ENCODE measurements at places on chromosomes 2 and 18.
A peak's percentile ranks its signal among the peaks of the same experiment; 100 is the strongest.

DNA sequence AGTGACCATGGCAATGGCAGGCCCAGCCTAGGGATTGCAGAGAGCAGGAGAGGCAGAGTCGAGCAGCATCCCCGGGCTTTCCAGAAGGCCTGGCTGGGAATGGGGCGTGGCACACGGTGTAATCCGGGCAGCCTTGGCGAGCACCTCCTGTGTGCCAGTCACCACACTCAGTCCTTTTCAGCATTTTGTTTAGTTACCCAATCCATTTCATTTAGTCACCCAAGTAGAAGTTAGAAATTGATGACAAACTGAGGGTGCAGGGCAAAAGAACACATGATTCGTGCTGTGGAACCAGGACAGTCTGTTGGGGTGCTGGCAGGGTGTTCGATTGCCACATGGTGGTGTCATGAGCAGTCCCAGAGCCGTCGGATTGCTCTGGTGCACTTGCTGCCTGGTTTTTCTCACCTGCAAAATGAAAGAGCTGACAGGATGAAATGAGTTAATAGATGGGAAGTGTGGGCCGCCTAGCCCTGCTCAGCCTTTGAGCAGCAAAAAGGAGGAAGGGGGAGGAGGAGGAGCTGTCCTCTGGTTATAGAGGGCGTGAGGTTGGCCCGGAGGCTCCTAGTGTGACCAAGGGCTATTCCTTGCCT, 299.4 kb downstream of the AGAP1 start:
- peak; percentile 18 for DNase-seq

DNA sequence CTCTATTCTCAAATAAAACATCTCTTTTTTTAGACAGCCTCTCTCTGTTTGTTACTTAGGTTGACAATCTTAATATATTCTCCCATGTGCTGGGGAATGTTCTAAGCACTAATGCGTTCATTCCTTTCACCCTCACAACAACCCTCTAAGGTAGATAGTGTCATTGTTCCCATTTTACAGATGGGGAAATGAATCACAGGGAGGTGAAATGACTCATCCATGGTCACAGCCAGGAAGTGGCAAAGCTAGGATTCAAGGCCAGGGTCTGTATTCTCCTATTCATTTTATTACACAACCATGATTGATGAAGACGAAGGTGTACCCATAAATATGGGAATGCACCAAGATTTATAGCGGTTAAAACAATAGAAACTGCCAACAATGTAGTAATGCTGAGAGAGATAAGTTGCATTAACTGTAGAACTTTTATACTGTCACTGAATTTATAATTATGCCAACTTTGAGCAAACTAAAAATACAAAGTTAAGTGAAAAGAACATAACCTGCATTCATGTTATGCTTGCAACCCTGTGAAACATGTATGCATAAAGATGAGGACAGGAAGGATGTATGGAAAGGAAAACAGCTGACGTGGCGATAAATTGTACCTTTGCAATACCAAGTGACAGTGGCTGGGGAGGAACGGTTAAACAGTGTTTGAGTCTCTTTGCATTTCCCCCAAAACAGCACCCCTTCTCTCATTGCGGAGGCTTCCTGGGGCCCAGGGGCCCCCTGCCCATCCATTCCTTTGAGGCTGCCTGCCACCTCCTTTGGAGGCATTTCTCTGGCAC, 257.7 kb upstream of the AGAP1 start:
- no peak for DNase-seq

GRCh38 chr2:232955856-232956255, 57.2 kb downstream of the NGEF start:
- DNase-seq, result no peak

- DNase-seq, result no peak
These were observed 24.7 kb upstream of the LRRC30 start for GRCh38 chr18:7206217-7206616.

DNA sequence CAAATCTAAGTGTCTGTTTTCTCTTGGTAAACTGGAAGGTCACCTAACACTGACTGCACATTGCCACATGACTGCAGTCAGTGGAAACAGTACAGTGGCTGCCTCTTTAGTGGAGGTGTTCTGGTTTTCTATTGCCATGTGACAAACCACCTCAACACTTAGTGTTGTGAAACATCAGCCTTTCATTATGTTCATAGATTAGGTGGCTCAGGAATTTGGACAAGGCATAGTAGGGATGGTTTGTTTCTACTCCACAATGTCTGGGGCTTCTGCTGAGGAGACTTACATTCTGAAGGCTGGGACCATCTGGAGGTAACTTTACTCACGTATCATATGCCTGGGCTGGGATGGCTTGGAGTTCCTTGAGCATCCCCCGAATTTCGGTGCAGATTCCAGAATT, 26.5 kb downstream of the CCDC85A start:
- DNase-seq, result no peak

DNA sequence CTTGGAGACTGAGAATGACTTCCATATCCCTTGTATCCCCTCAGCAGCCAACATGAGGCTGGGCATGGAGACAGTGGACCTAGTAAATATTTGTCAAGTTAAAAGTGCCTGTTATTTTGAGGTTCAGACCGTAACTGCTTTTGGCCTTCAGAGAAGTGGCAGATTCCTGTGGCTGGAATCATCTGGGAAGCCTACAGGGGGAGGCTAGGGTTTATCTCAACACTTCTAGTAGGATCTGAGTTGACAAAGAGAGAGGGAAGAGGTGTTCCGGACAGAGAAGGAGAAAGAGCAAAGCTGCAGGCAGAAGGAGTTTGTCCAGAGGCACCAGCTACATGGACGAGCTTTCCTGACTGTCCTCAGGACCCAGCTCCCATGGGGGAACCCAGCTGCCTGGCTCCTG, 27.0 kb downstream of the SLC14A2 start:
- DNase-seq, result no peak

- DNase-seq, result no peak
These were observed 116.0 kb downstream of the LTBP1 start for GRCh38 chr2:33062665-33063250.

DNA sequence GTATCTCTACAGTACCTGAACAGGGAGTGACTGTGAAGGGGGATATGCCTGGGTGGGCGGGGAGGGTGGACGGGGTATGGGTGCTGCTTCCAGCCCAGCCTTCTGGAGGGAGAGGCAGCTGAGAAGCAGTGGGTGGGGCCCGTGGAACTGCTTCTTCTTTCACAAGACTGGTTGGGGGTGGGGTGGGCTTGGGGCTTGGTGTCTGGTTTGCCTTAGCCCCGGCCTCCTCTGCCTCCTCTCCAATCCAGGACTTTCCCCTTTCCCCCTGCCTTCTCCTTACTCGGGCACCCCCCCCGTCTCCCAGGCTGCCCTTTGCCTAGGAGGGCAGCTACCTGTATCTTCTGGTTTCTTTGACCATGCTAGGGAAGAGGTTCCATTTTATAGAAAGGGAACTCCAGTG, 233.4 kb downstream of the DYSF start:
- DNase-seq, result no peak

GRCh38 chr2:1642993-1643619, 101.2 kb downstream of the PXDN start:
- DNase-seq, result no peak

DNA sequence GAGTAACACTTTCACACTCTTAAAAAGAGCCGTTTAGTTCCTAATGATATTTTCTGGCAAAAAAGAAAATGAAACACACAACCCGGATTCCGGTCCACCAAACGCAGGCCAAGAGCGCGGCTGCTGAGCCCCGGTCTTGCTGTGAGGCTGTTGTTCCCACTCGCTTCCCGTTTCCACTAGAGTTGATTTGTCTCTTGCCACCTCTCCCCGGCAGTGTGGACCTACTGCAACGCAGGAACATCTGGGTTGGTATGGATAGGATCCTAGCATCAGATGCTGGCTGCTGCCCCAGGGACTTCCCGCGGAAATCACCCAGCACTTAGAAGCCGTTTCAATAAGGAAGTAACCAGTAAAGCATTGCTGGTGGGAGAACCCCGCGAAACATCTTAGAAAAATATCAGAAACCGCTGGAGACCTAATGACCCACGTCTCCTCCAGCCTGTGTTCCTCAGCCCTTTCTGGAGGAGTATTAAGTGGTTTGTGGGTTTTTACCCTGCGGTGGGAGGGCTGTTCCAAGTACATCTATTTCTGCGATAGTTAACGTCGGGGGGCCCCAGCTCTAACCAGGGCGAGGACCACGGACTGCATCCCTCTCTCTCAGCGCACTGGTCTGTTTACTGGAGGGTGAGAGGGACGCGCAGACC, 939 bp downstream of the DOCK10 start:
- DNase-seq, result no peak

- DNase-seq, result no peak
These were observed 40.0 kb downstream of the CCDC102B start for GRCh38 chr18:68837665-68838451.

DNA sequence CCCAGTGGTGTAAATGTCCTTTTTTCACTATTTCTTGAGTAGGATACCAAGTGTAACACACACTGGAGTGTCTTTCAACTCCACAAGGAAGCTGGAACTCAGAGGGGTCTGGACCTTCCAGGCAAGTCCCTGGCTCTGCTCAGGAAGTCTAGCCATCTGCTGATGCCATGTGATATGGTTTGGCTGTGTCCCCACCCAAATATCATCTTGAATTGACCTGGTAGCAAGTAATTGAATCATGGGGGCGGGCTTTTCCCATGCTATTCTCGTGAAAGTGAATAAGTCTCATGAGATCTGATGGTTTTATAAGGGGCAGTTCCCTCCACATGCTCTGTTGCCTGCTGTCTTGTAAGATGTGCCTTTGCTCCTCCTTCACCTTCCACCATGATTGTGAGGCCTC, 99.4 kb upstream of the CDC42EP3 start:
- DNase-seq, result no peak

DNA sequence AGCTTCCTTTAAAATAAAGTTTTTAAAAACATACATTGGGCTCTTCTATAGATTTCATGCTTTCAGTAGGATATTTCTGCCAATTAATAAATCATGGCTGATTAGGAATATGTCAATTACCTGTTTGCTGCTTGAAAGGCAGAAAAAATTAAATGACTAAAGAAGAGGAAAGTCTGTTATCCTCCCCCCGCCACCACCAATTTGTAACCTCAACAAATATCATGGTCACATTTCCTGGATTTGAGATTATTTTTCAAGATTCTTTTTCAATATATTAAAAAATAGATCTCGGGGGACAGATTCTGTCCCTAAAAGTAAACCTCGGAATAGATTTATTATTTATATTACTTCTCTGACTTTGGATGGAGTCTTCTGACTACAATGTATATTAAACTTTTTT, 125.9 kb downstream of the ARHGAP15 start:
- no peak for DNase-seq

GRCh38 chr2:63663013-63663864, 74.5 kb downstream of the MDH1 start:
- DNase-seq, result no peak

DNA sequence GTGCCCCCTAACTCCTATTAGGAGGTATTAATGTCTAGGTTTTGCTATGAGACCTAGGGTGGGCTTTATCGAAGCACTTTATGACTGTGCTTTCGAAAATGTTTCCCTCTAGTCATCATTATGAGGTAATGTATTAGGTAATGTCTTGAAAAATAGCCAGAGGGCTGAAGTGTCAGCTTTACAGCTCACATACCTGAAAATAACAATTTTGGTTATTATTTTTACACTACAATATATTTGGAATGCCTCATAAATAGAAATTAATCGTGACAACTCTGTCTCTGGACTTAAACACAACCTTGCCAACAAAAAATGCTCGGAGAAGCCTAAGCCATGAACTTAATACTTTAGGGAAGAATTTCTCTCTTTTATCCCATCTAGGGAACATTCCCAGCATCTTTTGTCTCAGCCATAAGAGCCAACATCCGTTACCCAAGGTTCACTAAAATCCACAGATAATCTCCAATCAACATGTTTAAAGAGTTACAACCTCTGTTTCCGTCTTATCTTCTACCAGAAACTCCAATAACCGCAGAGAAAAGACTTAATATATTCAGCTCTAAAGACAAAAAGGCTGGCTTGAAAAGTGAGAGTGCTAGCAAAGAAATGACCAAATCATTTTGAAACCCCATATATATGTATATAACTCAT, 130.9 kb upstream of the RND3 start:
- no peak for DNase-seq

DNA sequence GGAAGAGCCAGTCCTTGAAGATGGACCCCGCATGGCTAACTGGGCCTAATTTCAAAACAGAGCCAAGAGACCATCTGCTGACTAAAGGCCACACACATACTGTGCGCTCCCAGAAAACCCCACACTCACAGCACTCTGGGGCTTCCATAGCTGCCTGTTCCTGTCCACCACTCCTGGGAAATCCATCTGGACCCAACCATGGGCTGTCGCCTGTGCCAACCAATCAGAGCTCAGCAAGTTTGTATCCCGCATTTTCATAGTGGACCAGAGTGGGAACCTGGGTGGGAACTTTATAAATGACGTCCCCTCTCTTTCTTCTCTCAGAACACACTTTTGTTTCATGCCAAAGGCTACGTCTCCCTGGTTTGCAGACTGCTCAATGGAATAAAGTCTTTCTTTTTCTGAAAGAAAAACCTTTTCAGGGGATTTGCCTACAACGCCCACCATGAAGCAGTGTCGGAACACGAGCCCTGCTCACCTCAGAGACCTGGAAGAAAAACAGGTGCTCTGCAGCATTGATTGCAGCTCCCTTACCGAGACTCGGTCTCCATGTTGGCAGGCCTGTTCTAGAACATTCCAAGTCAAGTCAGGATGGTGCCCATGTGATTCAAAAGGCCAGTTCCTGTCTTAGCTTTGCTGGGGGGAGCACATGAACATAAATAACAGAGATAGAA, 137.2 kb upstream of the GPC1 start:
- no peak for DNase-seq

DNA sequence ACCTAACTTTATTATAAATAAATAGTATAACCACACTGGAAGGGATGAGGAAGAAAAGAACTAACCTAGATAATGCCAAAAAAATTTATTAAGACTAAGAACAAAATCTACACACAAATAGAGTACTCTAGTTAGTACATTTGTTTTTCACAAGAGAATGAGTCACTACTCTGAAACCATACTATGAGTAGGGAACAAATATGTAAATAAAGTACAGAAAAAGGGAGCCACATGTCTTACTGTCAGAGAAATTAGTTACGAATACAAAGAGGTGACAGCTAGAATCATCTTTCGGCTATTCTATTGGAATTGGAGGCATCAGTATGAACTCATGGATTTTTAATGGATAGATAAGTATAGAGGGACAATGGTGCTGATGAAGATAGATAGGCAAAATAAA, 150.5 kb downstream of the COPS8 start:
- DNase-seq, result no peak

DNA sequence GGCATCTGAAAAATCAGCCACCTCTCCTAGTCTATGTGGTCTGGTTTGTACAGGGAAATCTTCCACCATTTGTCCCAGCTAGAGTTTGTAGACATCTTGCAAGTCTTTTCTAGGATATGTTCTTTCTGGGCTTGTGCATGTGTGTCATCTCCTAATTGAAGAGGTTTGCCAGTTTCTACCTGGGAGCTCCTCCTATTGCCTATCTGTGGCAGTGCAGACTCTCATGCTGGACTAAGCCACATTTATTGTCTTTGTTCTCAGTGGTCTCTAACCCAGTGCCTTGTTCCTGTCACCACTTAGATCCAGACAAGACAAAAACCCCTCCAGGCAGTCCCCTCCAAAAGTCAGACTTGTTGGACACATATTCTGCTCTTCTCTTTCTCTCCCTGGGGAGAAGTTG, 72.0 kb upstream of the MRPS9 start:
- no peak for DNase-seq

GRCh38 chr2:72511906-72512305, 313.9 kb downstream of the EXOC6B start:
- DNase-seq, result no peak

- DNase-seq, result no peak
These were observed 290.3 kb upstream of the CCDC68 start for GRCh38 chr18:55249550-55249949.

Data from neural crest cell (in vitro differentiated cells).